ENCODE measurements at places on chromosomes 12 and 14.

DNA sequence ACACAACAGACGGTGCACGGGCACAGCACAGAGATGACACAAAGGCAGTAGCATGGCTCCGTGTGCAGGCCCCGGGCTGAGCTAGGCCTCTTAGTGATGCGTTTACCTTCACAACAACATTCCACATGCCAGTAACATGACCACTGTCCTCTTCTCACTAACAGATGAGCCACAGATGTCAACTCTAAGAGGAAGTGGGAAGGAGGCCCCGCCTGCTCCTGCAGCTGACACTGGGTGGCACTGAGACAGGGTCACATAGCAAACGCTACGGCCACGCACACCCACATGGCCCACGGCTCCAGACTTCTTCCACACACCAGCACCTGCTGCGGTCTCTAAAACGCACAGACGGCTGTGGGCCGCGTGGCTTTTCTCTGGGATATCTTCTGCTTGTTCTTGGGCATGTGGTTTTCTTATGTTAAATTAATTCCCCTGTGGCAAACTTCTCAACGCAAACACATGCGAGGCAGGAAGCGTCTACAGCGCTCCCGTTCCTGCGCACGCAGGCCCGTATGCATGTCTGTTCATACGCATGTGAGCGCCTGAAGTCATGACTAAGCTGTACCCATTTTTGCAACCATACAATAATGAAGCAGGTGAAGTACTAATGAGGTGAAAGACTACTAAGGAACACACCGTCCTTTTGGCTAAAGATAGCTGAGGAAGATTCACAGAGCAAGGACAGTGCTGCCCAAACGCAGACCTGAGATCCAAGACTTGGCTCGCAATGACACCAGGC lies 26.8 kb downstream of the AMN start:
- no peak for DNase-seq

DNA sequence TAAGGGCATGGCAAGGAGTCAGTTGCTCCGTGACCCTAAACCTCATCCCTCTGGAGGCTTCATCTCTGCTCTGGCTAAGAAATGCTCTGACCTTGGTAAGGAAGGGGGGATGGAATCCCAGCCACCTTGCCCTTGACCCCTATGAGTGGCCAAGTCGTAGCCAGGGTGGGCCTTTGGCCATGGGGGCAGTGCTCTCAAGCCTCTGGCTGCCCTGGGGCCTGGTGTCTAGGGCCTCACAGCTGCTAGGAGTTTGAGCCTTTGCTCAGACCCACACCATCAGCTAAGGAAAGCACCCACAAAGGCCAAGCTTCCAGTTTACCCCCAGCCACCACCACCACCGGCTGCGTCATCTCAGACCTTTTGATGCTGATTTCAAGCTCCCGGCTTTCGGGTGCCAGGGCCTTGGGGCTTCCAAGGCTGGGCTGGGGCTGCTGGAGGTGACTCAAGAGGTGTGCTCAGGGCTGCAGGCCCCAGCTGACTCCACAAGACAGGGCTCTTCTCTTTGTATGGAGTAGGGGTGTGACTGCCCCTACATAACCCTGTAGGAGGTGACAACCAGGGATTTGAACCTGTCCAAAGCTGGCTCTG lies 3.7 kb downstream of the ASB2 start:
- no peak for DNase-seq

DNA sequence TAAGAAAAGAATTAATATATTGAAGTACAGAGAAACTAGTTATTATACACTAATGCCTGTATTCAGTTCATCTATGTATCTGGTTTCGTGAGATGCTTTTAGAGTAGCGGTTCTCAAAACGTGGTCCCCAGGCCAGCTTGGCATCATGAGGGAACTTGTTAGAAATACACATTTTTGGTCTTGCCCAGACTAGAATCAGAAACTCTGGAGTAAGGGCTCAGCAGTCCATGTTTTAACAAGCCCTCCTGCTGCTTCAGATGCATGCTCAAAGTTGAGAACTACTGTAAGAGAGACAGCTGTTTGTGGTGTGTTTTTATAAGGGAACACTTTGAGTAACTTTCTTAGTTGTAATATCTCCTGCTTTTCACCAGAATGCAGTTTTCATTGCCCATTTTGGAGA lies 18.1 kb downstream of the GPATCH2L start:
- no peak for DNase-seq

- DNase-seq = no peak
Measured at GRCh38 chr12:45148006-45148405, 67.9 kb upstream of the ANO6 start.

GRCh38 chr12:2284321-2284813 lies 231.6 kb downstream of the CACNA1C start:
- DNase-seq = no peak

DNA sequence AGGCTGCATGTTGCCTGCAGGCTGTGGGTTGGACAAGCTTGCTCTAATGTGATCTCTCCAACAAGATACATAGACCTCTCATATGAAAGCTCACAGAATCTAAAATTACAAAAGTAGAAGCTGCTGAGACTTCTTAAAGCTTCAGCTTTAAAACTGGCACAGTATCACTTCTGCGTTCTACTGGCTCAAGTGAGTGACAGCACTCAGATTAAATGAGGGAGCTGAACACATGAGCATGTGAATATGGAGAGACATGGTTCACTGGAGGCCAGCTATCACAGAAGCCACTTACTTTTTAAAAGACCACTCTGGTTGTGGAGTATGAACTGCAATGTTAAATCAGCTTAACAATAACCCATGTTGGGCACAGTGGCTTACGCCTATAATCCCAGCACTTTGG lies 29.1 kb upstream of the ANO6 start:
- no peak for DNase-seq

DNA sequence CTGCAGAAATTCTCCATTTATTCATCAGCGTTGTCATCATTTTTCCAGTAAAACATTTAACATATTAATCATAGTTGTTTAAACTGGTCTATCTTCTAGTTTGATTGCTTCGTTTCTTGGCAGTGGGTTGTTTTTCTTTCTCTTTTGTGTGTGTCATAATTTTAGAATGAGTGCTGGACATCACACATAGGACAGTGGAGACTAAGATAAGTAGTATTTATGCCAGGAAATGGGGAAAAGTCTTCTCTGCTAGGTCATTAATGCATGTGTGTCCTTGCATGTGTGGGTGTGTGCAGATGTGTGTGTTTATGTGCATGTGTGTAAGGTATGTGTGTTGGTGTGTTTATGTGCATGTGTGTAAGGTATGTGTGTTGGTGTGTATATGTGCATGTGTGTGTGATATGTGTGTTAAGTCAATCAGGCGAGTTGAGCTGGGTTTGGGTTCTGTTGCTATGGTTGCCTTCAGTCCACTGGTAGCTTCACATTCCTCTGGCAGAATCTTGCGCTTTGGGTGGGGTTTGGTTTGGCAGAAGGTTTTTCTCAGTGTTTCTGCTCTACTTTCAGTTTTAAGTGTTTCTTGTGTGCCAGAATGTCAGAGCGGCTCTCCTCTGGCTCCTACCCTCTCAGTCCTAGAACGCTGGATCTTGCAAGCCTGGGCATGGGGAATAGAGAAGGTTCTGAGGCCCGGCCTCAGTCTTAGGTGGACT lies 7.8 kb upstream of the ADGRD1 start:
- DNase-seq = no peak

DNA sequence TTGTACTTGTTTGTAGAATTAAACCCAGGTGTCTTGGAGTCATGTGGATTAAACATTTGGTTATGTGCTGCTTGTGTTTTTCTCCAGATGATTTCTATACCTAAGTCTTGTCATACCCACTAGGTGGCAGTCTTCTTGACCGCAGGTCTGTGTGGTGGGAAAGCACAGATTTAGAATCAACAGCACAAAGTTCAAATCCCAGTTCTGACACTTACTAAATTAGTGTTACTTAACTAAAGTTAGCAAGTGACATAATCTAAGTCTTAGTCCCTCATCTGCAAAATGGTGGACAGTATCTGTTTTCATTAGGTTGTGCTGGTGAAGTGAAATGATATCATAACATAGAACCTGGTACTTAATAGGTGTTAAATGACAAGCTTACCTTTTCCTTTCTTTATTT lies 151.0 kb upstream of the ARHGAP5 start:
- DNase-seq = peak; percentile 71

GRCh38 chr12:26659930-26660329 lies 173.1 kb downstream of the ITPR2 start:
- no peak for DNase-seq

DNA sequence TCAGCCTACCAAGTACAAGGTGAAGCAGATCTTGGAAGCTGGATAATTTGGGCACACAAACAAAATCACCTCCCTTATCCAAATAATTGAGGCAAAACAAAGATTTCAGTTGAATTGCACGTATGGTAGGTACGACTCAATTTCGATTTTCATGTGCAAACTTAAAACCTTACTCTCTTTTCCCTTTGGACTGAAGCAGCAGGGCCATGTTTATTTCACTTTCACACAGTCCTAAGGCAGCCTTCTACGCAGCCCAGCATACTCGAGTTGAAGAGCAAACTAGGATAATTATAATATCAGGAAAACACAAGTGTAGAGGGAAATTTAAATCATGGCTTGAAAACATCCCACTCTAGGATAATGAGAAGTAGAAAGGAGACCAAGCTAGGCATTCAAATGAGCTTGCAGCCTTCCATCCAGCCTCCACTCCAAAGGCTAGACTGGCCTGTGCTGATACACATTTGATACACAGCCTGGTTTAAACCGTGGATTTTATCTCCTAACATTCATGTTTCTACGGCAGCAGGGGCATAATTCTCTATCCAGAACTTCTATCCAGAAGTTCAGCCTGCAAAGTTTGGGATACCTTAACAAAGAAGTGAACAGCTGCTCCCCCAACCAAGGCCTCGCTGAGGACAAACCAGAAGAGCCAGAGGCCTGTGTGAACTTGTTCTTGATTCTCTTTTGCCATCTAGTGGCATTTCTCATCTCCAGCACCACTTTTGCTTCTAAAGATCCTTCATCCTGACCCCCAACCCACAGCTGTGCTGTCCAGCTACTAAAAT lies 2.4 kb upstream of the RNASE7 start:
- DNase-seq = peak; percentile 66

GRCh38 chr14:38137005-38137404 lies 70.7 kb upstream of the SSTR1 start:
- no peak for DNase-seq

GRCh38 chr12:116372815-116373214 lies 95.3 kb upstream of the MED13L start:
- no peak for DNase-seq

GRCh38 chr12:24979329-24979728 lies 30.4 kb upstream of the BCAT1 start:
- DNase-seq = no peak

DNA sequence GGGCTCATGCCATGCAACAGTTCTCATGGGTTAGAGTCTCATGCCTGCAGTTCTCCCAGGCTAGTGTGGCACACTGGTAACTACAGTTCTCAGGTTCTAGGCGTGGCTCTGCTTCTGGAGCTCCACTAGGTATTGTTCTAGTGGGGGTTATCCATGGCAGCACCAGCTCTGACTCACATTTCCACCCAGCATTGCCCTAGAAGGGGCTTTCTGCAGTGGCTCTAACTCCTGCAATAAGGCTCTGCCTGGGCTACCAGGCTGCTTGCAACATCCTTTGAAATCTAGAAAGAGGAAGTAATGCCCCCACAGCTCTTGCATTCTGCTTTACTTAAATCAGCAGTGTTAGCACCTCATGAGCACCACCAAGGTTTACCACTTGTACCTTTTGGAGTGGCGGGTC lies 220.3 kb upstream of the ARID2 start:
- no peak for DNase-seq

- DNase-seq = no peak
Measured at GRCh38 chr12:59115526-59115925, 195.2 kb upstream of the LRIG3 start.

DNA sequence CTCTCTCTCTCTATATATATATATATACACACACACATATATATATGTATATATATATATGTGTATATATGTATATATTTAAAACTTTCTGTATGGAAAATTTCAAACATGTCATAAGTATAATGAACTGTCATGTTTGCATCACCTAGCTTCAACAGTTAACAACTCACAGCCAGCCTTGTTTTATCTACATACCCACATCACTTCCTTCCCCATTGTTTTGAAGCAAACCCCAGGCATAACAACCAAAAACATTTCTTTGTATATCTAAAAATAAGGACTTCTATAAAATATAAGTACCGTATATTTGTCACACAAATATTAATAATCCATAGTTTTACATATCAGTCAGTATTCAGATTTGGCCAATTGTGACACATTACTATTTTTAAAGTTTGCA lies 57.4 kb downstream of the PAPOLA start:
- no peak for DNase-seq

GRCh38 chr14:88229428-88229827 lies 93.6 kb downstream of the KCNK10 start:
- DNase-seq = no peak

GRCh38 chr12:78898416-78898815 lies 33.8 kb downstream of the SYT1 start:
- no peak for DNase-seq

- no peak for DNase-seq
Measured at GRCh38 chr12:6424866-6425265, 19.9 kb upstream of the CD27 start.

DNA sequence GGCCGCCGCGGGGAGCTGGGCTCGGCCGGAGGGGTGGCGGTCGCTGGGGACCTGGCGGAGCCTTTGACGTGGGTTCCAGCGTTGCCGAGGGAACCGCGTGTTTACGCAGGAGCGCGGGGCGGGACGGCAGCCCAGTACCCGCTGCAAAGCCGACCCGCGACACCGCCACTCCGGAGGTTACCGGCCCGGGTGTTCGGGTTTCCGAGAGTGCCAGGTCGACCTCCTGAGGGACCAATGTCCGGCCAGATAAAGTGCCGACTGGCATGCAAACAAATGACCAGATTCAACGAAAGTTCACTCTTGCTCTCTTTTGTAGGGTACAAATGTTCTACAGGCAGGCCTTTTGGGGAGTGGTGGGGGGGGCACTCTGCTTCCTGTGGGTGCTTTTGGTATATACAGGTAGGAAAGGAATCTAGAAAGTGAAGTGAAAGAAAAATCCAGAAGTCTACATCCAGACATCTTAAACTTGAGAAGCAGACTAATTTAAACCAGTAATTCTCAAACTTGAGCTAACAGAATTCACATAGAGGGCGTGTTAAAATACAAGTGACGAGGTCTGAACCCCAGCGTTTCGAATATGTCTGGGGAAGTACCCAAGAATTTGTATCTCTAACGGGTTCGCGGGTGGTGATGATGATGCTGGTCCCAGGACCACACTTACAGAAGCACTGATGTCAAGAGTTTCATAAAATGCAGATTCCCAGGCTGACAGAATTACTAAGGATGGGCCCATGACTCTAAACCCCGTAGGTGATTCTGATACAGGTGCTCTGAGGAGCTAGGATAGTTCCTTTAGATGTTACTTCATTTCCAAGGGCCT lies at the start of gene GPR135:
Gene GPR135, minus strand, starts transcription at position 65 of the 820 bp plus-strand sequence. CDS start 154 bp downstream, outside the sequence.
- no peak for DNase-seq

DNA sequence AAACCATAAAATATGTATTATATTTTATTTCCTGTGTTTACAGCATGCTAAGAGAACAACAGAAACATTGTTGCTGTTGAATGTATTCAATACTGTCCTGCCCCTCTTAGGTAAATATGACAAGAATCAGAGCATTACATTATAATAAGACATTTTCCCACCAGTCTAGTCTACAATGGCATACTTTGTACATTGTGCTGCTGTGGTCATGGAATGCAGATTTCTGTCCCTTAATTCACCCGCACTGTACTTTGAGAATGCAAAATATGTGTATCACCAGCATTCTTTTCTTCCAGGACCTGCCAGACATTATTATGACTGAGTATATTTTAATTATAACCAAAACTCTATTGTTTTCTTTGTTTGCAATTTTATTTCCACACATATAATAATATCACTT lies 16.5 kb upstream of the OR10AD1 start:
- DNase-seq = no peak

Measured in A549 (cell line).